ENCODE measurements at places on chromosomes 16 and 17. TPM values are rescaled to one million over a fixed set of nuclear protein-coding genes. Genes with fewer than 3 reads are reported as not detected.

DNA sequence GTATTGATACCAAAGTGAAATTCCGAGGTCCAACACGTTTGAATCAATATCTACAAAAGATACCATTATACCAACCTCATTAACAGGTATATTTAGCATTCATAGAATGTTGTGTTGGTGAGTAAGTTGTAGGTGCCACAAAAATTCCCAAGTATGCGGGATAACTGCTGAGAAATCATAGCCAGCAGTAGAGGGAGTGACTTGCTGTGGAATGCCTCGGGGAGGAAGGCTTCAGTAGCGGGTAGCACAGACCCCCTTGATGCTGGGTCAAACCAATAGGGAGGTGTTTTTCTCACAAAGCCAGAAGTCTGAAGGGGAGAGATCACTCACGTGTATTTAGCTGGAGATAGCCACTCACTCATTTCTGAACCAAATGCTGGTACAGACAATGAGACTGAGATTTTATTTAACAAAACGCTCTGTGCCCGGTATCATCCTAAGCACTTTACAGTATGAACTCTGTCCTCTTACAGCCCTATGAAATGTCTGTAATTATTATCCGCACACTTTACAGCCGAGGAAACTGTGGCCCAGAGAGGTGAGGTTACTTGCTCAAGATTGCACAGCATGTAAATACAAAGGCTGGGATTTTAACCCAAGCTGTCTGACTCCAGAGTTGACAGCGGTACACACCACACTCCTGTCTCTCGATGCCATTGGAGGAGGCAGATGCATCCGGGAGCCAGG, 23.1 kb downstream of the HSBP1 start:
- DNase-seq, result no peak

DNA sequence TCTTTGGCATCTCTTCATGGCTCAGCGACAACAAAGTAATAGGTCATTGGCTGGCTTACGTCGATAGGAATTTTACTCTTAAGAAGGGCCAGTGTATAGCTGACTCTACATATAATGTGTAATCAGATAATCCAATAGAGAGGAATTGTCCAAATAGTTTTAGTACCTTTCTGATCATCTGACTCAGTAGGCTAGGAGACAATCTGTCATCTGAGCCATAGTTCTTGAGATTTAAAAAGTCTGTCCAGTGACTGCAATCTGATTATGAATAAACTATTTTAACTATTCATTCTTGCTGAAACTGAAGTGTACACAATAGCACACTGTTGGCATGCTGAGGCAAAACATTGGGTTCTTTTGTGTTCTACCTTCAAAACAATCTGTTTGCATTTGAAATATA, 21.4 kb upstream of the NOL11 start:
- DNase-seq, result no peak

DNA sequence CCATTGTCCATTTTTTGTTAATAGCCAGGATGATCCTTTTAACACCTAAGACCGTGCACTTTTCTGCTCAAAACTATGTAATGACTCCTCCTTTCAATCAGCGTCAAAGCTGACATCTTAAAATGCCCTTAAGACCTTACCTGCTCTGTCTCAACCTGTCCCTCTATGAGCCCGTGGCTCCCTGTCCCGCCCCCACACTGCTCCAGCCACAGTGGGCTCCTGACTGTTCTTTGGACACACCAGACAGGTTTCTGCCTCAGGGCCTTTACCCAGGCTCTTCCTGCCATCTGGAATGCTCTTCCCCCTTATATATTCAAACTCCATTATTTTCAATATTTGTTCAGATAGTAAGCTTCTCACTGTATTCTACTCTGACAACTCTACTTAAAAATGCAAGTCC, 14.1 kb downstream of the CDRT15 start:
- DNase-seq, result no peak

GRCh38 chr17:79369001-79369400, 241.8 kb downstream of the RBFOX3 start:
- DNase-seq, result no peak

- no peak for DNase-seq
These were observed 2.2 kb downstream of the ETV4 start for GRCh38 chr17:43543771-43544575.

The SOX8 gene
- total RNA-seq, result 0.74 TPM

The CPNE7 gene
- 4.9 TPM for total RNA-seq
